CD4-positive, alpha-beta T cell (primary cell): ENCODE measurements at places on chromosomes 12 and 14.

DNA sequence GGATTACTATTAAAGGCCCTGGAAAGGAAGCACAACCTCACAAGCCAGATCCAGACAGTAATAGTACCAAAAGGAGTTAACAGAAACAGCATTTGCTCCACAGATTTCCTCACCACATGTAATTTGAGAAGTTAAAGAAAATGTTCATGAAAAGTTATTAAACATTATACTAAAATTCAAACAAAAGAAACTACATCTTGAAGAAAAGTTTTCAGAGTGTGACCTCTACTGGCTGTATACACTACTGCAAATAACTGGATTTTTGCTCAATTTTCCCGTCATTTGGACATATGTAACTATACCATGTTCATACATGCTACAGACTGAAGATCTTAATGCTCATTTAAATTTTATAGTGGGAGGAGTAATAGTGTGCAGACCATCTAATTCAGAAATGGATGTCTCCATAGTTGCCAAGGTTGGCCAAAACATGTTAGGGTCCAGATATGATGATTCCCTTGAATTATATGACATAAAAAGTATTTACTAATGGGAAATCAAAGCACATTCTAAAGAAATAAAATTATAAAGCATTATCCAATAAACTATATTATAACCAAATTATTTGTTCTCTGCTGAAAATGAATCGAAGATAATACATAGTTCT is 5.6 kb downstream of the KRR1 start:
- no peak for DNase-seq

GRCh38 chr12:508795-509194 is 49.1 kb downstream of the B4GALNT3 start:
- DNase-seq, result no peak

DNA sequence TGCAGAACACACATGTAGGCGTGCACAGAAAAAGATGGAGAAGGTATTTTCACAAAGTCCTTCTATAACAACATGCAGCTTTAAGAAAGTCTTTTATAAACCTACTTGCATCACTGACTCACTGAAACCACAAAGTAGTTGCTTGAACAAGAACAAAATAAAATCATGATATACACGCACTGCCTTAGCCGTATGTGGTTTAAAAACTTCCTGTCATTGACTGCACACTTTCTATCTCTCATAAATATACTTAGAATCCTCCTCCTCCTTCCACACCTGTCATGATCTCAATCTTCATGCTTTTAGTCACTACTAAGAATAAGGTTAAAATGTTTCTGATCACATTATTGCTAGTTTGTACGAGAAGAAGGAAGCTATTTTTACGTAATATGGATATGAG is 31.8 kb upstream of the RAD51AP1 start:
- DNase-seq, result peak; percentile 71

DNA sequence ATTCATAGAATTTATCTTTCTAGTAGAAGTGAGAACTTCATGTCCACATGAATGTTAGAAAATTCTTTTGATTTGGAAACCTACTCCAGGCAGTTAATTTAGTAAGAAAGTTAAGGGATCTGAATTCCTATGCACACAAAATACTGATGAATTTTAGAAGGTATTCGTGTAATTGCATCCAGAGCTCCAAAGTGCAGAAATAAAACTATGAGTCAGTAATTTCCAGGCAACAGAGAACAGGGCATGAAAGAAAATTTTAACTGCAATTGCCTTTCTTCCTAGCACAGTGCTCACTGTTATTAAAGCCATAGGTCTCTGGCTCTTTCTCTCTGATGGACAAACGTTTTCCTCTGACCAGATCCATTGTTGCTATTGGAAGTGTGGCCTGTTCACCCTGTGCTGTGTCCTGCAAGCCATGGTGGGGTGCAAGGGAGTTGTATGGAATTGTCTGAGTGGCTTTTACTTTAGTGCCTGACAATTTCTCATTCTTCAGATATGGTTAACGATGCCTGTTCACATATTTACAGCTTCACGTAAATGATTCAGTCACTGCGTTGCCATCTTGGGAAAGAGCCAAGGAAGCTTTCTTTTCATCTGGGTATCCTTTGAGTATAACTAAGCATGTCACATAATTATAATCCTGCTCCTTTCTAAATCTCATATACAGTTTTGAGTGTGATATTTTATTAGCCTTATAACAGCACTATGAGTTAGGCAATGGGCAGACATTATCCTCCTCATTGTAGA is 145.1 kb downstream of the ACSS3 start:
- no peak for DNase-seq

- no peak for DNase-seq
Measured at GRCh38 chr14:105375635-105376057, 22.7 kb upstream of the TEX22 start.

DNA sequence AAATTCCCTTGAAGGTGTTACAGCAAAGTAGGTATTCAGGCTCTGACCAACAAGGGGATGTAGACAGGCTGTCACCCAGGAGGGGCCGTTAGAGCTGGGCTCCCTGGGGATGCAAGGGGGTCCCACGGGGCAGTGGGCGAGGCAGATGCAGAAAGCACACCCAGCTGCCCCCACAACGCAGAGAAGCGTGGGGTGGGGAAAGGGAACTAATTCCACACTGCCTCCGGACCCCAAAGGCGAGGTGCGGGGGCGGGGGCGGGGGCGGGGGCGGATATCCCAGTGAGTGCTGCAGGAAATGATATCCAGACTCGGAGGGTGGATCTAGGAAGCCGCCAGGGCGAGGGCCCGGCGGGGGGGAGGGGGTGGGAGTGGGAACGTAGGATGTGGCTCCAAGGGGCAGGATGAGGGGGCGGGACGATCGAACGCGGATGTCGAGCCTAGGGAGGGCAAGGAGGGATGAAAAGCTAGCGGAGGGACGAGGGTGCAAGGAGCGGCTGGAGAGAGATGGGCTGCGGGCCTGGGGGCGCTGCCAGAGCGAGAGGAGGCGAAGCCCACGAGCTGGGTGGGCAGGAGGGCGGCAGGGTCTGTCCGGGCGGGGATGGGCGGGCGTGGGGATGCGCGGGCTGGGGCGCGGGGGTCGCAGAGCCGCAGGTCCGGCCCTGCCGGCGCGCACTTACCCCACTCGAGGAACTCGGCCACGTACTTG is 874 bp downstream of the CDC42BPB start:
- DNase-seq, result no peak

DNA sequence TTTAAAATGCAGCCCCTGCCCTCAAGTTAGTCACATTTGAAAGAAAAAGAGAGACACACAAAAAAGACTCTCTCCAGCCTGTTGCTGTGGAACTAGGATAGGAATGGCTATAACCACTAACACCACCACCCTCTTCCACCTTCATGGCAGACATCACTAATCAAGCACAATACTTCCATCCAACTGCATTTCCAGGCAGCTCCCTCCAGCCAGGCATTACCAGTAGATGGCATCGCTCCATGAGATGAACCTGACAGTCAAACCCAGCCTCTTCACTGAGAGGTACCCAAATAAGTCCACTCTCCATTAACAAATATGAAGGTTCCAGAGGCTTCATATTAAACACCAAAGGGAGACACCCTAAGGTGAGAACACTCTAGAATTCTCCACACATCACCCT is 24.4 kb downstream of the SLC8B1 start:
- DNase-seq, result no peak

DNA sequence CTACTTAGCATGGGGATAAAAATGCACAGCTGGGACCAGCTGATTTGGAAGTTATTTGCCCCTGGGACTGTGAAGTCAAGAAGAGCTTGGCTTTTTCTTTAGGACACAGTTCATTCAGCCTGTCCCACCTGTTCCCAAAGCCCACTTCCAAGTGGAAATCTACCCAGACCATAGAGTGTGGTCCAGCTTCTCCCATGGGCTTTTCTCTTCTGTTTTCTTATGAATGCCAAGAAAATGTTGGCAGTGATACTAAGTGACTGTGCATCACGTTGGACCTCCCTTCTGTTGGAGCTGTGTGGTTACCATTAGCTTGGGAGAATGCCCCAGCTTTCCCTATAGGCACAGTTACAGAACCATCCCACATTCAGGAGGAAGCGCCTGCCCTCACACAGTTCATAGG is 89.4 kb downstream of the NT5DC3 start:
- DNase-seq, result no peak

DNA sequence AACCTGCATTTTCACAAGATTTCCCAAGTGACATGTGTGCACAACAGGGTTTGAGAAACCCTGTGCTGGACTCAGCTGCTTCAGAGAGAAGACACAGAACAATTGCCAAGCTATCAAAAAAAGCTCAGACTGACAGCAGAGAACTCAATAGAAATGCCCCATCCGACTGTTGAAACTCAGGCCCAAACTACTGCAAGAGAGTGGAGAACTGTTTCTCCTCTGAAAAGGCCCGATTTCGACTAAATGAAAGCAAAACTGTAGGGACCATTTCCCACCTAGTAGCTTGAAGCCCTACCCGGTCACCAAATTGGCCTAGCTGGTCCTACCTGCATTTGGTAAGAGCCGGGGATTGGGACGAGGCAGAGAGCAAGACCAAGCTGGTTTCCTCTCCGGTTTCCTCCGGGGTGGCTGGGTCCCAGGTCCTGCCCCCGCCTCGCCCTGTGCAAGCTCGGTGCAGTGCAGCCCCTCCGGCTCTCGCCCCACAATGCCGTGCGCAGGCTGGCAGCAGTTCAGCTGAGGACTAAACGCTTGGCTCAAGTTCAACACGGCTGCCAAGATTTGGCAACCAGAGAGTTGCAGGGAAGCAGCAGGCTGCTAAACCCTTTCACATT is 1180.6 kb downstream of the VRK1 start:
- peak; percentile 72 for DNase-seq

DNA sequence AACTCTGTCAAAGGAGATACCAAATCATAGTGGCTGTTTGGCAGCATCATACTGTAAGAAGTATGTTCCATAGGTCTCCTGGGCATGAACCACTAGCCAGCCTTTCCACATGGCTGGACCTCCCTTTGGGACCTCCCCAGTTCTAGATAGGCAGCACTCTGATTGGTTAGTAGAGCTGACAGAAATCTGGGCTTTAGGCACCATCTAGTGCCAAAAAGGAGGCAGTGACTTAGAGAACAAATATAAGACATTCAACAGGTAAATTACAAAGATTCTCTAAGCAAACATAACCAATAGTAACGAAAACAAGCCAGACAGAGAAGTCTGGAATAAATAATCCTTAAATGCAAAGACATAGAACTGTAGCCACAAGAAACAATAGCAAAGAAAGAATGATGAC is 148.0 kb upstream of the PDE3A start:
- no peak for DNase-seq

DNA sequence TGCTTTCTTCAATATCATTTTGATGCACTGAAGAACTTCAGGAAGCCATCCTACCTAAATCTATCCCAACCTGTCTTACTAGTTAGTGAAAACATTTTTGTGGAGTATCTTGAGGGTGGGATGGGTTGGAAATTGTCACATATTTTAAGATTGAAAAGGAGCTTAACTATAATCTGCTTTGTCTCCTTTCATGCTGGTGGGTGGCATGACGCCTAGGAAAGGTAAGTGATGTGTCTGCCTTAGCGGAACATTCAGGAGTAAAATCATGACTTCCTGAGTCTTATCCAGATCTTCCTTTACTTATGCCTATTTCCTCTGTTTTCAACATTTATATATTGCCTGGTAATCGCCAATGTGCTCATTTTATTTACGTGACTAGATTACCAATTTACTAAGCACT is 74.1 kb downstream of the FLRT2 start:
- DNase-seq, result no peak

- DNase-seq, result no peak
Measured at GRCh38 chr12:49054096-49054495, 6.5 kb downstream of the KMT2D start.

DNA sequence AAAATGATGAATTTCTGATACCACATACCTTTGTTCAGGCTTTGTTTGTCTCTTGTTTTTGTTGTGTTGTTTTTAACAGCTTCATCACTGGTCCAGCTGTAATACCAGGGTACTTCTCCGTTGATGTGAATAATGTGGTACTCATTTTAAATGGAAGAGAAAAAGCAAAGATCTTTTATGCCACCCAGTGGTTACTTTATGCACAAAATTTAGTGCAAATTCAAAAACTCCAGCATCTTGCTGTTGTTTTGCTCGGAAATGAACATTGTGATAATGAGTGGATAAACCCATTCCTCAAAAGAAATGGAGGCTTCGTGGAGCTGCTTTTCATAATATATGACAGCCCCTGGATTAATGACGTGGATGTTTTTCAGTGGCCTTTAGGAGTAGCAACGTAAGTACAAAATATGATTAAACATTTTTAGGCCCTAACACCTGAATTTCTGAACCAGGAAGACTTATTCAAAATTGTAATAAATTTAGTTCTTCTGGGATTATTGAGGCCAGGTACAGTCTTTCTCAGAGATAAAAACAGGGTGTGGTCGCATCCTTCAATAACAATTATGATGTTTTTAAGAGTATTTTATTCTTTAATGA is 22.4 kb downstream of the RXYLT1 start:
- DNase-seq, result no peak

DNA sequence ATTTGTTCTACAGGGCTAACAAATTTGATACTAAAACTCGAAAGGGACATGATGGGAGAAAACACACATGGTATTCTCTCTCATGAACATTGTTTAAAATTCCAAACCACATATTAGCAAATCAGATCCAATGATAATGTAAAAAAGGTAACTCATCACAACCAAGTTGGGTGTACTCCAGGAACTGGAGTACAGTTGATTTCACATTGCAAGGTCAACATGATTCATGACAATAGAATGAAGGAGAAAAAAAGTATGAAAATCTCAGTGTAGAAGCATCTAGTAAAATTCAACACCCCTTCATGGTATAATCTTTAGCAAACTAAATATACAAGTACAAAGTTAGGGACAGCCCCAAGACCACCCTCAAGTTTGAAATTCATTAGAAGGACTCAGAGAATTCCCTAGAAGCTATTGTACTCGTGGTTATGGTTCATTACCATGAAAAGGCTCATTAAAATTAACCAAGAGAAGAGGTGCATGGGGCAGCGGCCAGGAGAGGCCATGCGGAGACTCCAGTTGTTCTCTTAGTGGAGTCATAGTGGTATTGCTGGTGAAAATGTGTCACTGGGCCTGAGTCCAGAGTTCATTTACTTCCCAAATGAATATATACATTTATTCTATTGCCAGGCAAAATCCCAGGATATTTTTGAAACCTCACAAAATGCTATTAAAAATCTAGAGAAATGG is 3.1 kb upstream of the CDCA4 start:
- DNase-seq, result no peak

GRCh38 chr12:12081836-12082497 is 11.2 kb downstream of the BCL2L14 start:
- no peak for DNase-seq

GRCh38 chr12:79364197-79364596 is 326.6 kb downstream of the PAWR start:
- DNase-seq, result no peak

- DNase-seq, result no peak
Measured at GRCh38 chr12:103865151-103865730, 24.2 kb upstream of the NT5DC3 start.

- peak; percentile 17 for DNase-seq
Measured at GRCh38 chr12:12803186-12803585, 10.0 kb upstream of the DDX47 start.

GRCh38 chr14:26872515-26873361 is 274.9 kb upstream of the NOVA1 start:
- no peak for DNase-seq
